COR-L47 (cell line): ENCODE measurements at places on chromosomes 3 and 15.

GRCh38 chr3:111650378-111651275 is 55.5 kb upstream of the ZBED2 start:
- no peak for DNase-seq

- no peak for DNase-seq
Observed at GRCh38 chr3:140092848-140093536, 158.0 kb downstream of the CLSTN2 start.

DNA sequence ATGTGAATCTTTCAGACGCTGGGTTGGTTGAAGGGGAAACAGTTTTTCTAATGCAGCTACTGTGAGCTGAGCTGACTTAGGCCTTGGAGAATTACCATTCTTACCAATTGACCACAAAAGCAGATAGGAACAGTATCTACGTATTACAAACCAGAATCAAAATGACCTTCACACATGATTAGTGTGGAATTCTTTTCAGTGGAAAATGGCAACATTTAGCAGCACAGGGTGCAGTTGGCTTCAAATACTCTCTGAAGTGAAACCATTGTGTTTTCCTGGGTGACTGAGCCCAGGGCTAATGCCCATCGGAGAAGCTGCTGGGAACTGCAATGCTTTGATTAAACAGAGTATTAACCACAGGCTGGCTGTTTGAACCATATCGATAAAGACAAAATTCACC is 40.2 kb upstream of the GOLGA8J start:
- DNase-seq = no peak

GRCh38 chr15:98700519-98700918 is 52.2 kb downstream of the IGF1R start:
- no peak for DNase-seq

GRCh38 chr15:50823281-50823680 is 57.8 kb upstream of the SPPL2A start:
- DNase-seq = no peak

GRCh38 chr3:109059264-109059663 is 58.7 kb downstream of the MORC1 start:
- DNase-seq = no peak

GRCh38 chr15:69394556-69395282 is 19.4 kb upstream of the KIF23 start:
- DNase-seq = peak; percentile 54

GRCh38 chr3:29531644-29532043 is 250.8 kb downstream of the RBMS3 start:
- DNase-seq = no peak

DNA sequence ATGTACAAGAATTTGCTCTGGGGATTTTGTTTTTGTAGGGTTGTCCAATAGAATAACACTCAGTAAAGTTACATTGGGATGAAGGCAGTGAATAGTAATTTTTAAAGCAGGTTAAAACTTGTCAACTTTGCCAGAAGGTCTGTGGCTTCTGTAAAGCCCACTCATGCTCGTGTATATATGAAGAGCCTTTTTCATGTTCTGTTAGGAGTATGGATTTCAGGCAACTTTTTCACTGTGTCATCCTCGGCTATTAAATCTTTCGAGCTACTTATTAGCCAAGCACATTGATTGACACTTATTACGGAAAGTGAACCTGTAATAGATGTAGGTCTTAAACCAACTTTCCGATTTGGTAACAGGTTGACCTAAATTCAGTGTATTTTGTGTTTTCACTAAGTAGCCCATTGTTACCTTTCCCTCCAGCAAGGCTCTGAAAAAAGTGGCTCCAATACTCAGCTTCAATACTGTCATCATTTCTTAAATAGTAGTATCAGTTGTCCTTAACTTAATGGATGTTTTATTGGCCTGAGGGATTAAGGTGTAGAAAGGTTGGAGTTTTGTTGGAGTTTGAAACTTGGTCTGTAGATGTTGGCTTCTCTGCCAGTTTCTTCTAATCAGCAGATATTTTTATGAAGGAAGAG is 1.7 kb downstream of the PAK2 start:
- no peak for DNase-seq

DNA sequence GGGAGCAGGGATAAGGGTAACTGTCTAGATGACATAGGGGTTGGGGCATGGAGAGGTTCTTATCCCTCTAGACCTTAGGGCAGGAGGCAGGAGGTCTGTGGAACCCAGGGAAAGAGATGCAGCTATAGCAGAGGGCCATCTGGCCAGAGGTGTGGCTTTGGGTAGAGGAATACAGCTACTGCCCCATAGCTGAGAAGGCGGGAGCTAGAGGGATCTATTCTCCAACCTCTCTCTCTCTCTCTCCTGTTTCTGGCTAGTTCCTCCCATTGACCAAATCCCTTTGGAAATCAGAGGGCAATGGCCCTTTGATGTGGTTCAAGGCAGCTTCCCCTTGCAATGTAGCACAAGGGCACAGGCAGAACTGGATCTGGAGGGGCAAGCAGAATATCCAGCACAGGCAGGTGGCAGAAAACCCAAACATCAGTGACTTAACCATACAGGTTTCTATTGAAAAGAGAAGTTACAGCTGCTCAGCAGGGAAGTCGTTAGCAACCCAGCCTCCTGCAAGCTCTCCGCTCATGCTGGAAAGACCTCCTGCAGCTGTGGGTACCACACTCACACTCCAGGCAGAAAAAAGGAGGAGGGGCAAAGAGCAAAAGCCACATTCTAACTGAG is 22.3 kb upstream of the LMOD3 start:
- DNase-seq = peak; percentile 63

- no peak for DNase-seq
Observed at GRCh38 chr15:90701880-90702630, 15.1 kb upstream of the BLM start.

DNA sequence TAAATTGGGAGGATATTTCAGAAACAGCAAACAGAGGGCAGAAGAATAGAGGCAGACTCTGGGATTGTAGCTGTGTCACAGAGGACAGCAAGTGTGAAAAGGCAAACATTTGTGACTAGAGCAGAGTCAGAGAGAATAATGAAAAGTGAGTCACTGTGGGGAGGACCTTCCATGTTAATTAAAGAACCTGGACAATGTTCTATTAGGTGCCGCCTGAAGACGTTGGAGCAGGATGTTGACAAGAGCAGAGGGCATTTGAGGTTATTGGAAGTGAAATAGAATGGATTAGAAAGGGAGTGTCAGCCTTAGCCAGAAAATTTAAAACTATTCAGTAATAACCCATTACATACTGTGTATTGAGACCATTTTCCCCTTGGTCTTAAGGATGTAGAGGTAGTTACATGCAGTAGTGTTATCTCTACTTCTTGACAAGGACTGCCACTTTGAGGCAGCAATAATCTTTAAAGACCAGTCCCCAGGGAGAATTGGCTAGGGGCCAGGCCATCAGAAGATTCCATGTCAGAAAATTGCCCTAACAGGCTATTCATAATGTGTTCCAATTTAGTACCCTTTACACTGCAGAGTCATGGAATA is 5.8 kb downstream of the ACKR2 start:
- DNase-seq = no peak

GRCh38 chr3:156149876-156150275 is 29.5 kb downstream of the KCNAB1 start:
- no peak for DNase-seq

GRCh38 chr3:125231895-125232294 is 19.3 kb upstream of the SLC12A8 start:
- DNase-seq = no peak

- DNase-seq = no peak
Observed at GRCh38 chr15:83854950-83855707, 201.2 kb downstream of the ADAMTSL3 start.

DNA sequence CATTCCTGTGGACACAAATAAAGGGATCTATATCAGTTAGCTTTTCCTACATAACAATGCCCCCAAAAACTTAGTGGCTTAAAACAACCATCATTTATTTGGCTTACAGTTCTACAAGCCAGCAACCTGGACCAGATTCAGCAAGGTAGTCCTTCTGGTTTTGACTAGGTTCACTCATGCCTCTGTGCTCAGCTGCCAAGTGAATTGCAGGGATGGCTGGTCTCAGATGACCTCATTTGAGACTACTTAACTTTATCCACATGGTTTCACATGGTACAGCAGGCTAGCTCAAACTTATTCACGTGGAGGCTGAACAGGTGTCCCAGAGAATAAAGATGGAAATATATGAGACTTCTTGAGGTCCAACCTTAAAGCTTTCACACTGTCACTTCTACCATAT is 119.3 kb upstream of the BFSP2 start:
- DNase-seq = no peak

DNA sequence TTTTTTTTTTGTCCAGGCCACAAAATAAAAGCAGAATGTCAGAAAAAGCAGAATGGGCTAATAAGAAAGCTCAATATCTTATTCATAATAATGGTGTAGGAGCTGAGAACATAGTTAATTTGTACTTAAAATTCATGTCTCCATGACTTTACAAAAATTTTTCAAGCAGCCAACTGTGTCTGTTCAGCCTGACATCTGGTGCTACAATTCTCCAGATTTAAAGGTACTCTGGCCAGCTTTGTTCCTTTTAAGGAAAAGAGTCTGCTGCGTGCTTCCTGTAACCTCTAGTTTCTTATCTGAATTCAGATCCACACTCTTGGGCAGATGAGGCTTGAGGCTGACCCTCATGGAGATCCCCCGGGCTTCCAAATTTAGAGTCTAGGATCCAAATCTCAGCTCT is 8.7 kb upstream of the RFX7 start:
- no peak for DNase-seq

GRCh38 chr15:92316586-92317295 is 76.9 kb upstream of the ST8SIA2 start:
- no peak for DNase-seq

GRCh38 chr15:67782691-67782991 is 42.7 kb upstream of the SKOR1 start:
- no peak for DNase-seq

GRCh38 chr3:69009559-69010410 is 3.7 kb downstream of the EOGT start:
- no peak for DNase-seq

GRCh38 chr3:100263583-100263982 is 2.8 kb downstream of the TBC1D23 start:
- DNase-seq = no peak

DNA sequence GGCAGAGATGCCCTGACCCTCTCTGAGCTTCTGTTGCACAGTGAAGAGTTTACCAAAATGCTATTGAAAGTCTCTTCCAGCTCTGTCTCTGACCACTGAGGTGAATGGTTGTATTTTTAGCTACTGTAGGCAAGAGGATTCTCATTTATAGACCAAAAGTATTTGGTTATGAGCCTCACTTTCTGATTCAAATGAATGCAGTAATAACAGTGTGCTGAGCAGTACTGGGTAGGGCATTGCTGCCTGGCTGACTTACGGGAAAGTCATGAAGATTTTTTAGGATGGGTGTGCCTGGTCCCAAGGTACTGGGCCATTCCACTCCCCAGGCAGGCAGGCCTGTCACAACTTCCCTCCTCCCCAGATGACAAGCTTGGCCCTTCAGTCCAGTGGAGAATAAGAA is 15.5 kb downstream of the PLA1A start:
- DNase-seq = no peak

DNA sequence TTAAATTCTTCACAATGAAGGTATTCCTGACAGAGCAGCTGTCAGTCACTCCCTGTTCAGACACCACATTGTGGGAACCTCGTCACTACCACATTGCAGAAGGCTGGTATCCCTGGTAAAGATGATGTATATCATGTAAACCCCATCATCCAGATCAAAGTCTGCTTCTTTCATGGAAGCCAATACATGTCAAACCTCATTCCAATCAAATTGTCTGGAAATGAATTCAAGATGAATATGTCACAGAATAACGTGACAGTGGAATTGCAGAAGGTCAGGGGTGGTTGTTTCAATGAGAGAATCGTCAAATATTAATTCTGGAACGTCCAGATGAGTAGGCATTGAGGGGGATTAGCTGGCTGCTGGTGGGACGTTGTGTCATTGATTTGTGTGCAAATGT is 4.2 kb downstream of the ZIC4 start:
- DNase-seq = no peak

DNA sequence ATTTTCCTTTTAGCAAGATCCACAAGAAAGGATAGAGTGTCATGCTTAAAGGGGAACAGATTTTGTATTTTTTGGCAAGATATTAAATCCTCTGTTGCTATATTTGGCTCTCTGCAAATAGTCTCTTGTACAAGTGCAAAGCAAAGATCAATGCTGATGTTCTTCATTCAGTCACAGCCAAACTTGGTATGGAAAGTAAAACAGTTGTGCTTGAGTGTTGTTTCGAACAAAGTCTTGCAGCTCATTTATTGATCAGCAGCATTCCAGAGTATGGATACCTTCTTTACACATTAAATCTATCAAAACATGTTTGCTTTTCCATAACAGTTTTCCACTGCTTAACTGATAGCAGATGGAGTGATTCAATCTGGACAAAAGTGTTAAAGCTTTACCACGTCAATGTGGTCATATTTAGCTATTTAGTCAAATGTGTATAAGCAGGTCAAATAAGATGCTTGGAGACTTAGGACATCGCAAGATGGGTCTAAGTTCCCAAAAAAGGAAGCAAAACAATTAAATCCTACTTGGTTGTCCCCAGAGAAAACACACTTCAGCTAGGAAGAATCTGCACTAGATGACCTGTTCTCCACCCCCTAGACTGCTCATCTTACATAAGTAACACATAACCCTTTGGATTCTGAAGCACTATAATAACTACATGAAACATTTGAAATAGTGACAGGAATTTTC is 52.4 kb downstream of the VGLL3 start:
- DNase-seq = no peak
